Stimulated activated CD8-positive, alpha-beta memory T cell treated with anti-CD3 and anti-CD28 coated beads, Interleukin-15, amount 100 ng/mL, for 1 hour (primary cell): ENCODE measurements at places on chromosomes 16 and 17.

- DNase-seq = no peak
These were observed 137.2 kb downstream of the SNX29 start for GRCh38 chr16:12113523-12114345.

DNA sequence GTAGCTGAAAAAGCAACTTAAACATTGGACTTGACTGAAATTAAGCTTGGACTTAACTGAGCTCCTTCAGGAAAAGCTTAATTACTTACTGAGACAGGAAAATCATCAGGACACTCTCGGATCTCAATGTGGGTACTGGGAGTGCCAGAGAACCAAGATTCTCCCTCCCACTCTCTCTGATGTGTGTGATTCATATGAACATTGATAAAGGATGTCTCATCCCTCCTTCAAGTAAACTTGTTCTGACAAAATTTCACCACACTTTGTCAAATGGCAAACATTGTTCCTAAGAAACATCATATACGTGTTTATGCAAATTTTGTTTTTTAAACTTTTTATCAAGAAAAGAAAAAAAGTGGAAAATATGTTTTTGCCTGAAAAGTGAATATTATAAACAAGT is 4.1 kb upstream of the SLFN5 start:
- DNase-seq = no peak

DNA sequence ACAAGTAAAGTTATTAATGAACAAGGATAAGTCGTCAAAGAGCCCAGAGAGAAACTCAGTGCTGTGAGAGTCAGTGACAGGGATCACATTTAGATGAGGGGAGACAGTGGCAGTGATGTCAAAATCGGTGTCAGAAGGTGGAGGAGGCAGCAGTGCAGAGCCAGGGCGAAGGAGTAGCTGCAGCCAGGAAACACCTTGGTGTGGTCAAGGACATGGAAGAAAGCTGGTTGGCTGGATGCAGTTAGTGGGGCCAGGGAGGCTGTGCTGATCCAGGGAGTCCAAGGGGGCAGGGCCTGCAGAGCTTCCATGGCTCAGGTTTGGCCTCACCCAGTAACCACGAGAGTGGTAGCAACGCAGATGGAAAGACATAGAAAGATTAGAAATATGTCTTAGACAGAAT is 50.7 kb upstream of the ADORA2B start:
- DNase-seq = no peak

DNA sequence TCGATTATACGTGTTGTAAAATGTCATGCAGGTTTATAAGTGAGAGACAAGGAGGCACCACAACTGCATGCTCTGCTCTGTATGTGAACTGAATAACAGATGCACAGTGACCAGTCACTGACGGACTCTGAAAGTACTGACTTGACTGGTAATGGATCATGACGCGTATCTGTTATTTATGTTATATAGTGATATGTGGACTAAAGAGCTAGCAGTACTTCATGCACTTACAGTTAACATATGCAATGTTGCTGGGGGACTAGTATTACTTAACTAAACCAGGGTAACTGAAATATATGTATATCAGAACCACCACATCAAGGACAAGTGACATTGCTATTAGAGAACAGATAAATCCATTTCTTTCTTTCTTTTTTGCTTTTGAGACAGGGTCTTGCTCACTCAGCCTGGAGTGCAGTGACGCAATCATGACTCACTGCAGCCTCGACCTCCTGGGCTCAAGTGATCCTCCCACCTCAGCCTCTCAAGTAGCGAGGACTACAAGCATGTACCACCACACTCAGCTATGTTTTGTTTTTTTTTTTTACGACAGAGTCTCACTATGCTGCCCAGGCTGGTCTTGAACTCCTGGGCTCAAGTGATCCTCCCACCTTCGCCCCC is 17.2 kb downstream of the COIL start:
- no peak for DNase-seq

GRCh38 chr16:86540894-86541293 is 14.1 kb downstream of the MTHFSD start:
- DNase-seq = no peak

DNA sequence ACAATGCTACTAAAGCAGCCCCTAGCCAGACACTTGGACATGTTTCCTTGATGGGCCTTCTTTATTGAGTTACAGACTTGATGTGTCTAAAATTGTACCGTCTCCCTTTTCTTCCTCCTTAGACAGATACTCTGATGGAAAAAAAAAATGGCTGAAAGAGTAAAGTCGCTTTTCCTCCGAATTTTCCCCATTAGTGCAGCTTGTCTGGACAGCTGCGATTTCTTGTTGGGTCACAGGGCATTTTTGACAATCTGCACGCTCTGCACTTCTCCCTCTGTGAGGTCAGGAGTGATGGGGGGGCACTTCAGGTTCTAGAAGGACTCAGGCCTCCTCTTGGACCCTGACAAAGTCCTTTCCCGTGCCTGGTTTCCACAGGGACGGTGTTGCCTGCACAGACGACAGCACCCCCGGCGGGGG is 968 bp upstream of the PRKAR1A start:
- DNase-seq = no peak

DNA sequence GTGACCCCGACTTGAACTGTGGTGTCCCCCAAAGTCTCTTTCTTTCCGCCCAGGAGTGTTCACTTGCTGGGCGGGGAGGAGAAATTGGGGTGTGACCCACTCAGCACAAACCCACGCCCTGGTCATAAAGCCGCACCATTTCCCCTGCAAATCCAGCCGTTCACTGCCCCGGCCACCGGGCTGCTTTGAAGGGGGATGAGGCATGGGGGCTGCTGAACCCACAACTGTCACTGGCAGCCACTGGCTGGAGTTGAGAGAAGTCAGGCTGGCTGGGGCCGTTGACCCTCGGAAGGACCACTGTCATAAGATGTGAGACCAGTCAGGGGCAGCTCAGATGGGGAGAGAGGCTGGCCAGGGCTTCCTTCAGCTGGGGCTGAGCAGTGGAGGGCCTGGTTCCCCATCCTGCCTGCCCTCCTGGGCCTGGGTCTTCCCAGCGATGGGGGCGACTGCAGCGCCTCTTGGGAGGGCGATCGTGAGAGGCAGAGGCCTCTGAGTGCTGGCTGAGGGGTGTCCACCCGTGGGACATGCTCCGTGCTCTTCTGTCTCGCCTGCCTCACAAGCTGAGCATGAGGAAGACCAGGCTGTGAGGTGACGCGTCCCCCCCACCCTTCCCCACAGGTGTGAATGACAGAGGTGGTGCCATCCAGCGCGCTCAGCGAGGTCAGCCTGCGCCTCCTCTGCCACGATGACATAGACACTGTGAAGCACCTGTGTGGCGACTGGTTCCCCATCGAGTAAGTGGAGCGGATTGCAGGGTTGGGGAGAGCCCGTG is 19.5 kb downstream of the C16orf90 start:
- DNase-seq = no peak

- no peak for DNase-seq
These were observed 161.5 kb downstream of the ZFHX3 start for GRCh38 chr16:72886346-72886974.

DNA sequence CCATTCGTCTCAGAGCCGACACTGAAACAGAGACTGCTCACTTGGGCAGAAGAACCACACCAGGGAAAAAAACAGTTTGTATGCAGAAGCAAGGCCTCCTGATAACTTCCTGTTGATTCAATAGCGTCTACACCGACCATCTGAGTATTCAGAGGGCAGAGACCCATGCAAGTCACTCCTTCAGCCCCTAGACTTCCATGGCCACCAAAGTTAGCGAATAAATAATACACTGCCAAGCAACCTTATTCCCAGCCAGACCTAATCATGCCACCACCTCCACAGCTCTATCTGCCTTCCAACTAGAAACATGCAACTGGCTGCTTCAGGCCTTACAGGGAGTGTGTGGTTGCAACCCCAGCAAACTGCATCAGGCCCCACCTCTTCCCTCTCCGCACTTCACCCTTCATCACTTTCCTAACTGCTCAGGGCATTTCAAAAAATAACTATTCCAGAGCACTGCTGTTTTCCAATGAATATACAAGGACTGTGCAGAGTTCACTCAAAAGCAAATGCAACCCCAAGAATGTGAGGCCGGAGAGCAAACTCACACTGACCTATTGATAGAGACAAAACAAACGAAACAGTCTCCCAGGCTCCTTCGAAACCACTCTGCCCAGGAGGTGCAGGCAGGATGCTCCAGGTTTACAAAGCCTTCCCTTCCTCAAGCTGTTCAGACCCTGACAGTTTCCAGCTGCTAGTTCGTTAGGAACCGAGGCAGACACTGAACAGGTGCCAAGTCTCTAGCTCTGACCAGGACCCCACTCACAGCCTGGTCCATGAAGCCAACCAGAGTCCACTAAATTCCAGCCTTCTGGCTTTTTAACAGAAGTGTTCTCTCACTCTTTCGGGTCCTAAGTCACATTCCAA is 3.6 kb downstream of the USP7 start:
- no peak for DNase-seq

GRCh38 chr16:4257646-4258556 is 14.9 kb downstream of the TFAP4 start:
- DNase-seq = no peak

- DNase-seq = no peak
These were observed 506 bp upstream of the COG7 start for GRCh38 chr16:23453338-23454052.

GRCh38 chr16:84557504-84557903 is 53.0 kb upstream of the MEAK7 start:
- no peak for DNase-seq

DNA sequence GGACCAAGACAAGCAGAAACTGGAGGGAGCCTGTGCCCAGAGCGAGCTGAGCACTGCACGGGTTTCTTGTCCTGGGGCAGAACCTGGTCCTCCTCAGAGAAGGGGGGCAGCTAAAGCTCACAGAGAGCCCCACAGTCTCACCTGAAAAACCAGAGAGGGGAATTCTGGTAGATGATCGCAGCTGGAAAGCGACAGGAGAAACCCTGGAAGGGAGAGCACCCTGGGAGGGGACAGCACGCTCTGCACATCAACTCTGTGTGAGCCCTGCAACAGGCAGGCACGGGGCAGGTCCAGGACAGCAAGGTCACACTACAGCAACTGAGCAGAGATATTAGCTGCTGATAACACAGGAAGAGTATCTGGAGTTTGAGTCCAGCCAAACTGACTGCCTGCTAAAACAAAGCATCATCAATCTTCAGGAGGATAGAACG is 18.2 kb downstream of the ZCCHC14 start:
- DNase-seq = no peak
